ENCODE measurements at places on chromosomes 13 and 19.

DNA sequence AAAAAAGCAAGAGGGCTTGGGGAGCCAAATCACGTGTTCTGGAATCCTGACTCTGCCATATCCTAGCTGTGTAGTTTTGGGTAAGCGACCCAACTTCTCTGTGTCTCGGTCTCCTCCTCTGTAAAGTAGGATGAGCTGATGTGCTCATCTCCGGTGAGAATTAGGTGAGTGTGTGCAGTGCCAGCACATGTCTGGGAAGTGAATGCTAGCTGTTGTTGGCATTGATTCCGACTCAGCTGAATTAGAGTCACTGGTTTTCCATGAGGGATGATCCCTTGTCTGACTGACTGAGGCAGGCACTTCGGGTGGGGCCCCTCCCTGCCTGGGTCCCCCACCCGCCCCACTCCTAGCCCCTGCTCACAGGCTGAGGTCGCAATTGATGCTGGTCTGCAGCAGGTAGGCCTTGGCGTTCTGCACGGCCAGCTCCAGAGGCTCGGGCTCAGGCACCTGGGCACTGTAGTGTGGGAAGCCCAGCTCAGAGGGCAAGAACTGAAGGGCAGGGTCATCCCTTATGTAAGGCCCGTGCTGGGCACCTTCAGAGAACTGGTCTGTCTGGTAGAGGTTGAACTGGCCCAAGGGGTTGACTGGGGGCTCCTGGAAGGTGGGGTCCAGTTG, 835 bp downstream of the RSPH6A start:
- no peak for DNase-seq

DNA sequence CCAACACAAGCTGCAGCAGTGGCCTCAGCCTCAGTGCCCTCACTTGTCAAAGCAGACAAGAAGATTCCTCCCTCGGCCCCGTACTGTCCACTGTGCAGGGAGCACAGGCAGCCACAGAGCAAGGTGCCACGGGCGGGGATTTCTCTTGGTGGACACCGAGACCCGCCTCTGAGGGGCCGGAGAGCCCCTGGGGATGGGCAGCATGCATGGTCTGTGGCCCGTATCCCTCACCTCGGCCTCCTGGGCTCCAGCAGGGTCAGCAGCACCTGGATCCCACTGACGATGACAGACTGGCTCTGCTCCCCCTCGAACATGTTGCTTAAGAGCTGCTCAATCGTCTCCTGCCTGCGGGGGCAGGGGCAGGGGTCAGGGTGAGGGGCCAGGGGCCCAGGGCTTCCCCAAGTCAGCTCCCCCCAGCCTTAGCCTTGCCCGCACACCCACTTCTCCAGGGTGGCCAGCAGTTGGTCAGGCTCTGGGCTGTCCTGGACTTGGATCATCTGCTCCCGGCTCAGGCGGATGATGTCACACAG, 13.4 kb upstream of the TMEM86B start:
- no peak for DNase-seq

GRCh38 chr19:1130771-1131717, 27.2 kb downstream of the GPX4 start:
- no peak for DNase-seq

DNA sequence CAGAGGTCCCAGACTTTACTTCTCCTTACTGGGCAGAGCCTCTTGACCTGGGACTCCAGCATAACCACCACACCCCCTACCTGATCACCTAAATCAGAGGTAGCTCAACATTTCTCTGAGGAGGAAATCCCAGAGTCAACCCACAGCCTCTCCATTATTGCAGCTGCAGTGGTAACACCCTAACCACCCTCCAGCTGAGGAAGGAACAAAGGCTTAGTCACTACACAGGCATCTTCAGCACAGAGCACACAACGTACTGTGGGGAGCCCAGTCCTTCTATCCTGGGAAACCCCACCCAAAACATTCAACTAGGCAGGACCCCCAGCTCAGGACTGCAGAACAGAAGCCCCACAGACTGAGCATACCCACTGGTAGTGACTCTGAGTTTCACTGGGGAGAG, 824.7 kb upstream of the SLITRK5 start:
- no peak for DNase-seq

- DNase-seq, result no peak
Measured at GRCh38 chr13:35347679-35348205, 128.7 kb downstream of the MAB21L1 start.

GRCh38 chr13:106560821-106561220, 7.1 kb downstream of the ARGLU1 start:
- DNase-seq, result no peak

- no peak for DNase-seq
Measured at GRCh38 chr19:3879656-3880055, 829 bp upstream of the ATCAY start.

DNA sequence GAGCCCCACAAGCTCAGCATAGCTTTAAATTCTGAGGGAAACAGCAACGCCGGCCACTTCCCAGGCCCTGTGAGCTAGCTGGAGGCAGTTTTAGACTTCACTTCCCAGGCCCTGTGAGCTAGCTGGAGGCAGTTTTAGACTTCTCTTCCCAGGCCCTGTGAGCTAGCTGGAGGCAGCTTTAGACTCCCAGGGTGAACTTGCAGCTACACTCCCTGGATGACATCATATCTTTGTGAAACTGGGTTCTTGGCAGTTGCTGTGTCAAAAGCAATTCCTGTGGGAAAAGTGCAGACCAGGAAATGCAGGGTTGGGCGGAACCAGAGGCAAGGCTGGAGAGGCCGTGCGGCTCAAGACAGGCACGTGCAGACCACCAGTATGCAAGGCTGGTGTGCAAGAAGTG, 12.7 kb downstream of the SOX1 start:
- DNase-seq, result no peak

GRCh38 chr13:43044720-43045301, 21.4 kb downstream of the DNAJC15 start:
- no peak for DNase-seq

DNA sequence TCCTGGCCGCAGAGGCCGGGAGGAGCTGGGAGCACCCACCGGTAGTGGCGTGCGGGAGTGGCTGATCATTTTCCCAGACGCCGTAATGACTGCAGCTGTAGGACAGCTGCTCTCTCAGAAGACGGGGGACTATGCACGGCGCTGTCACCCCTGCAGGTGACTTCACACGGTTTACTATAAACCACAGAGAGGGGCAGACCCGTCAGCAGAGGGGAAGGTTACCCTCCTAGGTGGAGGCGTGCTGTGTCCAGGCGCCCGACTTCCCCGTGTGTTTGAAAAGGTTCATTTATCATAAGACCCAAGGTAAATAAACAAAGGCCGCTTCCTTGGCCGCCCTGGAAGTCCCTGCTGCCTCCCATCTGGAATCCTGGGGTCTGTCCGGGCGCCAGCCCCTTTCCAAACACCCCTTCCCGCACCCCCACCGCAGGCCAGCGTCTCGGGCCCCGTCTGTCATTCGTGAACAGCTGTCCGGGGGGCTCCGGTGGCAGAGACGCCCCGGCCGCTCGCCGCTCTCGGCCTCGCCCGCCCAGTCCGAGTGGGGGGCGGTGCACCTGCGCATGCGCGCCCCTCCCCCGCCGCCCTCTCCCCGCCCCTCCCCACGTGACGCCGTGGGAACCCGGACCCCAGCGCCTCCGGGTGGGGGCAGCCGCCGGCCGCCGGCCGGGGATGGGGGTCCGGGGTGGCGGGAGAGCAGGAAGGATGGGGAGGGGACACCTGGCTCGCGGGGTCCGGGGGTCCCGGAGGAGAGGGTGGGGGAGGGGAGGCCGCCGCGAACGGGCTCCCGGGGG, 915 bp downstream of the SHC2 start:
- DNase-seq, result no peak

DNA sequence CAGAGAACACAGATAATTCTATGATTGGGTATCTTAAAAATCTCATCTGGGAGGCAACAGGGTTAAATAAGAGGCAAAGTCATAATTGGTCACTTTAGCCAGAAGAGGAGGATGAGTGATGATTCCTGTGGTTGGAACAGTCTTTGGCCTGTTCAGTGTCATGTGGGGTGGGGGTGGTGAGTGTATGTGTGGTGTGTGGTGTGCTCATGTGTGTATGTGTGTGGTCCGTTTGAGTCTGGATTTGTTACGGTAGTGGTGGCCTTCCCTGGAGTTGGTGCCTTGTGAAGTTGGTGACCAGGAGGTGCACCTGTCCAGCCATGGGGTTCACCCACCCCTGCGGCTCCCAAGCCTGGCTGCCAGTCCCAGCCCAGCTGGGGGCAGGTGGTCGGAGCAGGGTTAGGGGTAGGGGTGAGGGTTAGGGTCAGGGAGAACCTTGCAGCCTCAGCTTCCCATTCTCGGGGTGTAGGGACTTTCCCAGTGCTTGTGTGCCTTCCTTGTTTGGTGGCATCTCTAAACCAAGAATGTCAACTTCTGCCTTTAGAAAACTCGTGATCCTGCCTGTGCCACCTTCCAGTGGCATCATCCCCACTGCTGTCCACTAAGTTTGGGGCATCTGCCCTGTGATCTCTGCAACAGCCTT, 97.5 kb downstream of the RAB20 start:
- DNase-seq, result no peak

DNA sequence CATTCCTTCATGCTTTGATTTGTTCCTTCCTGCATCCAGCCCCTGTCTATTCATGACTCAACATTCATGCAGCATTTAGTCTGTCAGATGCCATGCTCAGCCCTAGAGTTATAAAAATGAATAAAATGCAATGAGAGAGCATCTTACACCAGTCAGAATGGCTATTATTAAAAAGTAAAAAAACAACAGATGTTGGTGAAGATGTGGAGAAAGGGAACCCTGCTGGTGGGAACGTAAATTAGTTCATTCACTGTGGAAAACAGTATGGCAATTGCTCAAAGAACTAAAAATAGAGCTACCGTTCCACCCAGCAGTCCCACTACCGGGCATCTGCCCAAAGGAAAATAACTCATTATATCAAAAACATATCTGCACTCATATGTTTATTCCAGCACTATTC, 70.0 kb upstream of the GTF3A start:
- DNase-seq, result no peak

GRCh38 chr19:54485851-54486250, 12.8 kb upstream of the CDC42EP5 start:
- no peak for DNase-seq

- DNase-seq, result no peak
Measured at GRCh38 chr13:34360702-34361101, 542.8 kb downstream of the RFC3 start.

GRCh38 chr13:50387051-50387581, 371.9 kb downstream of the KCNRG start:
- DNase-seq, result no peak

GRCh38 chr19:2015608-2015950, at the start of gene BTBD2:
Gene BTBD2 (minus strand): TSS chr19:2015714. CDS start chr19:2015703, 11 bp downstream.
- no peak for DNase-seq

- DNase-seq, result no peak
Measured at GRCh38 chr19:18828786-18829185, 3.0 kb upstream of the UPF1 start.

DNA sequence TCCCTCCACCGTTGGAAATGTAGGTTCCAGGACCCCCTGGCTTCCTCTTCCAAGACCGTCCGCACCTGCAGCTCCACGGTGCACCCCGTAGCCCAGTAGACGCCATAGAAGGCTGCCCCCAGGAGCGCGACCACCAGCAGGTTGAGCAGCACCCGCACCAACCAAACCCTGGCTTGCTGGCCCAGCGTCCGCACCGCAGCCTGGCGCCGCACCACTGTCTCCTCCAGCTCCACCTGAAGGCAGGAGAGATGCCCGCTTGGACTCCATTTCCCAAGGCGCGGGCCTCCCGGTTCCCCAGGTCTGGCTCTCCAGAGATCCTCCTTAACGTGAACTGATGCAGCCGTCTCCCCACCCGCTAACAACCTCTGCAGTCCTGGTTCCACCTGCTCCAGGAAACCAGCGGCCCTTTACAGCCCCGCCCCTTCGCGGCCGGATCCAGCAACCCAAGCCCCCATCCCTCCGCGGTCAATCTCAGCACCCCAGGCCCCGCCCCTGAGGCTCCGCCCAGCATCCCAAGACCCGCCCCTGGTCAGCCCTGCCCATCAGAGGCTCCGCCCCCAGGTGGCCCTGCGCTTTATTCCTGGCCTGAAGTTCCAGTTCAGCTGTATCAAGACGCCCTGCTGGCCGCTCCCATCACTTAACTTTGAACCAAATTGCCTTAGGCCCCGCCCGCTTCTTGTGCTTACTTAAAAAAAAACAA, 5.0 kb upstream of the LENG1 start:
- no peak for DNase-seq

DNA sequence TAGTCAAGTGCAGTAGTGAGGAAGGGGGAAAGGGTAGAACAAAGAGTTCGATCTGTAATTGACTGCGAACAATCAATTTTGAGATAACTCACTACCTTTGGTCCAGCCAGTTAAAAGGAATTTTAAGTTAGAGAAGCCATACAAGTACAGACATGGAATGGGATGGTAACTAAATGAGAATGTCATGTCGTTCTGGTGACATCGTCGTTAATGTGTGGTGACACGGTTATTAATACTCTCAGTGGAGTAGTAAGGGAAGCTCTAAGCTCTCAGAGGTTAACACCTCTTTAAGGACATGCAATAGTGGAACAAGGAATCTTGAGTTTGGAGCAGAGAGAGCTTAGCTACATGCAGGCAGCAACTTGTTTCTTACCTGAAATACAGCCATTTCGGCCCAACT, 154.9 kb upstream of the KLF12 start:
- DNase-seq, result no peak

DNA sequence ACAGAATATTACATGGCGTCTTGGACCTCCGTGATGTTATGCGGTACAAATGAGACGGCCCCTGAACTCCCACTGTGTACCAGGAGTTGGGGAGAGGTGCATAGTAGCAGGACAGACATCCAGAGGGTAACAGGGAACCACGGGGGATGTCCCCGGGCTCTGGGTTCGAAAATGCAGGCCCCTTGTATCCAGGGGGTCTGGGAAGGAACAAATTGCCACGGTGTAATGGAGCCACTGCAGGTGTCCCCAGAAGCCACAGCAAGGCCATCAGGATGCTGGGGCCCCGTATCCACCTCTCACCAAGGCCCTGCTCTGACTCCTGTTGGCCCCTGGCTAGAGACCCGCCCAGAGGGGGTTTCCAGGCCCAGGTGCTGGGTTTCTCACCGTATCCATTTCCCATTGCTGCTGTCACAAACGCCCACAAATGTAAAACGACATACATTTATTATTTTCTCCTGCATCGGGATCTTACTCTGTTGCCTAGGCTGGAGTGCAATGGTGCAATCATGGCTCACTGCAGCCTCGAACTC, 77.8 kb downstream of the INSR start:
- no peak for DNase-seq

GRCh38 chr19:751501-752341, 809 bp downstream of the MISP start:
- no peak for DNase-seq

Measured in GM12878 (cell line).